ENCODE measurements at places on chromosomes 2 and 18.

- DNase-seq = peak; percentile 79
Observed at GRCh38 chr2:77521931-77522470, at the start of gene LRRTM4. LRRTM4 (minus strand) TSS chr2:77522376.

DNA sequence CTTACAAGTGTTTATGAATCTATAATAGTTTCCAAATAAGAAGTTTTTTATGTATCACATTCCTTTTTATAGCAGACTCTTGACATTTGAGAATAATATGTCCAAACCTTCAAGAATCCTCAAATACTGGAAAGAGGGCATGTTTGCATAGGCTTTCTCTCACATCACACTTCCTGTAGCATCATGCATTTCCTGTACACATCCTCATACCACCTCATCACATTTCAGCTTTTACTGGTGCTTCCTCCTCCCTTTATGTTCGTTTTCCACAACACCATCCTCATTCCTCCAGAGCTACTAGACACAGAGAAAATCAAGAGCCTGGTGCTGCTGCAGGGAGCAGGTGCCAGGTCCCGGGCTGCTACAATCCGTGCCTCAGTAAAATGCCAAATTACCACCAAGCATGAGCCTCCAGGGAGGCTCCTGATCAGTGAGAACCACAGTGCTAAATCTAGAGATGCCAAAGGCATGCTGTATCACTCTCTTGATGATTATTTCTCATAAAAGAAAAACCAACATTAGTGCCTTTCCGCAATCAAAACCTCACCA is 137.7 kb upstream of the CYP1B1 start:
- DNase-seq = no peak

GRCh38 chr2:23241611-23242245 is 143.3 kb upstream of the KLHL29 start:
- DNase-seq = no peak

DNA sequence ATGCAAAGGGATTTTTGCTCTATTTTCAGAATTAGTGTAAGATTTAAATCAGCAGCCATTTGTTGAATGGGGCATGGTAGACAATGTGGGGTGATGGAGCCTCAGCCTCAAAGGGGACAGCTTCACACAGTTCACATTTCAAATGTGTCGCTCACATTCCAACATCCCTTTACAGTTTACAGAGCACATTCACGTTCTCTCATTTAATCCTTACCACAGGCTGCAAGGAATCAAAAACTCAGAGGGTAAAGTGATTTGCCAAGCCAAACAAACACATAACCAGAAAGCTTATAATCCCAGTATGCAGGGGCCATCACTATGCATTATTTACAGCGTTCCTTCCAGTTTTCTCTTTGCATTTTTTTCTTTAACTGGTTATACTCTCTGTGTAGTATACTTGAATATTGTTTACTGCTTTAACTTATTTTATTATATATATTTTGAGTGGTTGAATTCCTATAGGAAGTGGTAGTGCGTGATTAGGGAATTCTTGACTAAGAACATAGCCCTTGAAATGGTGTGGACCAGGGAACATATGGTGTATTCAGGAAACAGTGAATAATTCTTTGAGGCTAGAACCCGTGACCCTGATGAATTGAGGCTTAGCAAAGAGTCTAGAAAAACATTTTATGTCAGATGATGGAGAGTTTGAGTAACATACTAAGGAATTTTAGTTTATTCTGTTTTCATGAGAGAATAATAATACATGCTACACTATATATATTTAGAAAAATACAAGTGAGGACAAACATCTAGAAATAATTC is 18.1 kb upstream of the TAF1B start:
- no peak for DNase-seq

GRCh38 chr2:111167076-111167862 is 46.6 kb downstream of the BCL2L11 start:
- no peak for DNase-seq

- DNase-seq = no peak
Observed at GRCh38 chr2:43311276-43311675, 84.9 kb upstream of the ZFP36L2 start.

DNA sequence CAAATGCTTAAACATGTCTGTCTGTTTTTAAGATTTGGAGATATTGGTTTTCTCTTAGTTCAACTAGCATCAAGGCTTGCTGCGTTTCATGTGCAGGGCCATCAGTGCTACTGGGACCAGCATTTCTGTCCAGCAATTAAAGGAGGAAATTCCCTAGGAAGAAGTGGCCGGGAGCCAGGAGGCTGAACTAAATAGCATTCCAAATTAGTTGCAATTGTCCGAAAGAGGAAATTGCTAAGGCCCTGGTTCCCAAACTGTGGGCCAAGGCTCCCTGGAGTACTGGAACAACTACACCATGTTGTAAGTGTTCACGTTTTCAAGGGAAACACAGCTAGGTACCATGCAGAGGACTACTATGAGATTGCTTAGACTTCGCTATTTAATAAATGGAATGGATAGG is 257.9 kb downstream of the PTPRM start:
- DNase-seq = no peak

DNA sequence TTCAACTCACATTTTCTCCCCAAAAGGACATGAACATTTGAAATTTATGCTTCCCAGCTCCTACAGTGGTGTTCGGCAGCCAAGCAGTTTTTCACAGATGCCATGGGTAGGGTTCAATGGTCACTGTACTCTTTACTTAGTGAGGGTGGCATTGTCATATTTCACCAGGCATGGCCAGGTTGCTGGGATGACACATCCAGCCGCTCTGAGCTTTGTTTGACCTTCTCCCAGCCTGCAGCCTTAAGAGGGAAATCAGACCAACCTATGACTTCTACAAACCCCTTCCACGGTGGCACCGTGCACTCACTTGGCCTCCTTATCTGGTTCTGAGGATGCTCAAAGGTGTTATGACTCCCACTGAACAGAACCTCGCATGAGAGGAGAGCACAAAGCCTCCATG is 108.4 kb upstream of the SH3BP4 start:
- DNase-seq = no peak
